M059J (cell line): ENCODE measurements at places on chromosomes 2 and 18.

DNA sequence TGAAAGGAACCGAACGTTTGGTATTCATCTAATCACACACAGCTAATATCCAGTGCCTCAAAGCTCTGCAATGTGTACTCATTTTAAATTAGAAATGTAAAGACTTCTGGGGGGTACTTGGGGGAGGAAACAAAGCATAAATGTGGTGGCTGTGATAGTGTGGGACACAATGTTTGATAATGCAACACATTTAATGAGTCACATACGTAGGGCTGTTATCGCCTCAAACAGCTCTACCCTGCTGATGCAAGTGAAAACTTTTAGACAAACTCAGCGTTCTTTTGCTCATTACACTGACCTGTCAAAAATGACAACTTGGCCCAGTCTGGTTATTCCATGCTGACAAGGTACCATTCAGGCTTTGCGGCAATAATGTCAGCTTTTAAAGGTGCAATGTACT, 1227.1 kb upstream of the CELF4 start:
- DNase-seq, result no peak

DNA sequence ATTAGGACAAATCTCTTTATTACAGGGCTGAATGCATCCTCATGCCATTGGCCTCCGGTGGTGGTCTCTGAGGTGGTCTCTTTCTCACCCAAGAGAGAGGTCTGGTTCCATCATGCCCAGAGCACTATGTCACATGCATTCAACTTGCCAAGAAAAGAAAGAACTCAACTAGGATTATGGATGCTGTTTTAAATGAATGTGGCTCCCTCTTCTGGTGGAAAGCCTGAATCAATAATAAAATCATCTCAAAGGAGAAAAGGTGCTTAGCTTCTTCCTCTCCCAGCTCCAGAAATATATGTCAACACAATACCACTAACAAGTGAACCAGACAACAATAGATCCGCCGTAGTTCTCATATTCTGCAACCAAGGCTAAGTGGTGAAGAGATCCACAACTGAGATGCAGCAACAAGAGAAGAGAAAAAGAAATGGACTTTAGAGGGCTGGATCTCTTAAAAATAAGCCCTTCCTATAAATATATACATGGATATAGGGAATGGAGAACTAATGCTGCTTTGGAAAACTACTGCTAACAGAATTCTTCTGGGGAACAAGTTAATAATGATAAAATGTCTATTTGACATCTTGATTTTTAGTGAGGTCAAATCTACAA, 396.8 kb downstream of the NCKAP5 start:
- DNase-seq, result peak; percentile 73

DNA sequence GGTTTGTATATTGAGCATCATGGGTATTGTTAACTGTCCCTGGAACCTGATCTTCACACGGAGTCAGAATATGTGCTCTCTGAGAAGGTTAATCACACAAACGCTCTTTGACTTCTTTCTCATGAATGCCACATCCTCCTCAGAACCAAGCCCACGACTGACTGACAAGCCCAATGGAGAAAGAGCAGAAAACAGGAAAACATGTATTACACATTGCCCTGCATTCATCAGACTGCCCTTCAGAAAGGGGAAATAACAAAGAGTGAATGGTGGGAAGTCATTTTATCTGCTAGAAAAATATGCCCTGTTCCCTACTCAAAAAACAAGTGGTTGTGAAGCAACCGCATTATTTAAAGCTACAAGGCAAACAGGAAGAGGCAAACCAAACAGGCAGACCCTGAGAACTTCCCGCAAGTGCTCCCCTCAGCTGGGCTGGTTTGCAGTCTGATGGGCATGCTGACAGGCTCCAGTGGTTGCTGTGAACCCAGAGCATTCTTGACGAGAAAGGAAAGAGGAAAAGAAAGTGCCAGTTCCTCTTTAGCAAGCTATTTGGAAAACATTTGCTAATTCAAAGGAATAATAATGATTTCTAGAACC, 172.9 kb upstream of the SETBP1 start:
- DNase-seq, result no peak

GRCh38 chr2:236293241-236293810, 29.1 kb upstream of the ASB18 start:
- no peak for DNase-seq

DNA sequence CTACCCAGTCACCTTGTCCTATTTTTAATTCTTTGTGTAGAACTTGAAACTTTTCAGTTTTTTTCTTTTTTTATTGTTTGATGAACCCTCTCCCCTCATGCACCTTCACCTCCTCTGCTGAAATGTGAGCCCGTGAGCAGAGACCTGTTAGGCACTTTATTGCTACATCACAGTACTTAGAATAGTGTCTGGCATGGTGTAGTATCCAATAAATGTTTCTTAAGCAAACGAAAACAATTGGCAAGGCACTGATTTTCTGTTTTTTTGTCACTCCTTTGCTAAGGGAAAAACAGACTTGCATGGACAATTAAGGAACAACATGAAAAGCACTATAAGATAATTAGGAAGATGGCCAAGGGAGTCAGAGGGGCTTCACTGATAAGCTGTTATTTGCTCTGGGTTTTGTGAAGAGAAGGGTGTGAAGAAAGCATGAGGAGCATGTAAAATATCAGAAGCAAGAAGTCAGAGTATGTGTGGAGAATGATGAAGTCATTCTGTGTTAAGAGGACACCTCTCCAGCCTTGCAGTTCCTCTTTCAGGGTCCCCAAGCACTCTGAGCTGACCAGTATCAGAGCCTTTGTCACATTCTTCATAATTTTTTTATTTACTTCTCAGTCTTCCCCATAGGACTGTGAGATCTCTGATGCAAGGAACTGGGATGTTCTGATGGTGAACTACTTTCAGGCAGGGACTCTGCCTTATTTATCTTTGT, 99.7 kb upstream of the CAVIN2 start:
- no peak for DNase-seq

DNA sequence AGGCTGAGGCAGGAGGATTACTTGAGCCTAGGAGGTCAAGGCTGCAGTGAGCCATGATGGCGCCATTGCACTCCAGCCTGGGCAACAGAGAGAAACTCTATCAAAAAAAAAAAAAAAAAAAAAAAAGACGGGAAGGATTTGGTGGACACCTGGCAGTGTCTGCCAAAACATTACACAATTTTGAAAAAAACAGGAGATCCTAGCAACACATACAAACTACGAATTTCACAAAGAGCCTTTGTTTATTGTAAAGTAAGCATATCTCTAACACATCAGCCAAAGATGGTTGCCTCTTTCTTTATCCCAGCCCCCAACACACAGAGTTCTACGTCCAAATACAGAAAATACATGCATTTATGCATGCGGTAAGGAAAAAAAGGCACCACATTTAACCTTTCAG, 7.6 kb downstream of the GPR45 start:
- DNase-seq, result peak; percentile 9

GRCh38 chr2:99472600-99472960, 17.2 kb downstream of the REV1 start:
- DNase-seq, result no peak

DNA sequence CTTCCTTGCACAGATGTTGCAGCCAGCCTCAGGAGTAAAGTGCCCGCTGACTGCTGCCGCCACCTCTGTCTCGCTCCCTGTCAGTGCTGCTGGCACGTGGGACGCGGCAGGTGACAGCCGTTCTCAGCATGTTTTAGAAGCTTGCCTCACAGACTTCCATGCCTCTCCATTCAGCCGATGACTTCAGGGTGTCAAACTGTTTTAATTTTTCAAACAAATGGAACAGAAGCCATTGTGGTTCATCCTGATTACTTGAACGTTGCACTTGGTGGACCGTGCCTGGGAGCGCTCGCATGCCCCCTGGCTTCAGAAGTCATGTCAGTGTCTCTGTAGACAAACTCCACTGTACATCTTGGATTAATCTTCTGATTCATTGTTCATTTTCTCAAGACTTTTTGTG, 62.7 kb upstream of the EML6 start:
- DNase-seq, result no peak

- no peak for DNase-seq
These were observed 154.4 kb upstream of the SMAD2 start for GRCh38 chr18:48084858-48085257.

- no peak for DNase-seq
These were observed 24.7 kb upstream of the IL37 start for GRCh38 chr2:112886291-112886690.

DNA sequence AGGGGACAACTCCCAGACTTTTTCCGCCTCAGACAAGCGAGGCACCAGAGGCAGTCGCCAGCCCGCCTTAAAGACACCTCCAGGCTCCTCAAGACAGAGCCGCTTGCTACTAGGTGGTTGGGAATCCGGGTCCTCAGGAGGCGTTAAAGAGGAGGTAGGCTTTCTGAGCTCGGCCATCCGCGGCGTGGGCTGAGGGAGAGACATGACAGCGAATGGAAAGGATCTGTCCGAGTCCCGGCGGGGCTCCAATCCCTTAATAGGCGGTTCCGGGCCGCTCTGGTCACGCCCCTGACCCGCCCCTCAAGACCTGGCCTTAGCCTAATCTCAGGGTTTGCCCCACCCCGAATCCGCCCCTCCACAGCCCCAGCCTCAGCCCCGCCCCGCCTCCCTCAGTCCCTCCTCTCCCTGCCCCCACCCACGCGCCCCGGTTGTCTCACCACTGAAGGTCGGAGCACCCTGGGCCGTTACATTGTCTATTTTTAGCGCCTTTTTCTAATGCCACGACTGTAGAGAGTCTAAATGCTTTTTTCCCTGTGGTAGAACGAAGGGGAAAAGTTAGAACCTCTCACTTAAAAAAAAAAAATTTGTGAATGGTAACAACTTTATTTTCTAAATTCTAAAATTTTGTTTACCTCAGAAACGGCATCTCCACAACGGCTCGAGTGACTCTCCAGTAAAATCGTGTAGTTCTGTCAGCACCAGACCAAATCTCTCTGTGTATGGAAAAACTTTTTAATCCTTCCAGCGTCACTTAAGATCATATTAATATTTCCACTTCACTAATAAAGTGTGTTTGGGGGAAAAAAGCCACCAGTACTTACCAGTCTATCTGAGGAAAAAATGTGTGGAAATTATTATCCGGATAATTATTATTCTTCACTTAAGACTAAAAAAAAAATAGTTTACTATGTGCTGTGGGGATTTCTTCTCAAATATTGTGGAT, at the start of gene RAD51AP2:
RAD51AP2 (minus strand) TSS at position 229 of the 943 bp plus-strand sequence; CDS start at position 204, 25 bp downstream.
- DNase-seq, result peak; percentile 76

DNA sequence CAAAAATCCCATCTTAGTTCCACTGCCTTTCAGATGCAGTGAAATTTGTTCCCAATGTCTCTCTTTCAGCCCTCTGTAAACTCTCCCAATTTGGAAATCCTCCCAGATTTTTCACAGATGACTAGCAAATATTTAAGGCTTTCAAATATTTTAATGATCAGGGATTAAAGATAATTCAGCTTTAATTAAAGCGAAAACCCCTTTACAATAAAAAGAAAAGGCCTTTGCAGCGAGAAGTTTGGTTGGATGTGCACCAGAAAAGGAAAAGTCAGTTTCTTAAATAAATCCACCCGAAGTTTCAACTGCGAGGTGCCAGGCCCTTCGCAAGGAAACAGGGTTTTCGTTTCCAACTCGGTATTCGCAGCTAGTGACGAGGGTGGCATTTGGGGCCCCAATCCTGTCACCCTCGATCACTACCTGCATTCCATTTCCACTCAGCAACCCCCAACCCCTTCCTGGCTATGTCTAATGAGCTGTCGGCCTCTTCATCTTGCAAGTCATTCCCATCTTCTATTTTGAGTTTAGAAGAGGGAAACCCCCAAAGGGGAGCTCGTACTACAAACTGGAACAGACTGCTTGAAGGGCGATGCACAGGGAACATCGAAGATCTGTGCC, 1.5 kb downstream of the RAX start:
- no peak for DNase-seq

- DNase-seq, result peak; percentile 60
These were observed 7.4 kb downstream of the NFATC1 start for GRCh38 chr18:79402977-79403722.

DNA sequence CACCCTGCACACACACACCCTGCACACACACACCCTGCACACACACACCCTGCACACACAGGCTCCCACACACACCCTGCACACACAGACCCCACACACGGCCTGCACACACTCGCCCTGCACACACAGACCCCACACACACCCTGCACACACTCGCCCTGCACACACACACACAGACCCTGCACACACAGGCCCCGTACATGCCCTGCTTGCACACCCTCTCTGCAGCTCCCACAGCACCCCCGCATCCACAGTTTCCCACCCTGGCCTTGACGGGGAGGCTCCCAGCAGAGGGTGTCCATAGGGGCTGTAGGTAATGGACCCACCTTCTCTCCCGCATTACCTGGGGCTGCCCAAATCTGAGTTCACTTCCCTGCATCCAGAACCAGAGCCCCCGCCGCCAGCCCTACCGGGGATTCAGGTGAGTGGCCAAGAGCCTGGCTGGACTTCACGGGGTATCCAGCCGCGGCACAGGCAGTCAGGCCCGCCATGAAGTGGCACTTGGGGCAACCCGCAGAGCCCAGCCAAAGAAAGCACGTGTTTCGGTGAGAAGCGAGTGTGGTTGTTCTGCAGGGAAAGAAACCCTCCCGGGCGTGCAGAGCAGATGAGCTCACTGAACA, 88.6 kb upstream of the GPC1 start:
- DNase-seq, result no peak

DNA sequence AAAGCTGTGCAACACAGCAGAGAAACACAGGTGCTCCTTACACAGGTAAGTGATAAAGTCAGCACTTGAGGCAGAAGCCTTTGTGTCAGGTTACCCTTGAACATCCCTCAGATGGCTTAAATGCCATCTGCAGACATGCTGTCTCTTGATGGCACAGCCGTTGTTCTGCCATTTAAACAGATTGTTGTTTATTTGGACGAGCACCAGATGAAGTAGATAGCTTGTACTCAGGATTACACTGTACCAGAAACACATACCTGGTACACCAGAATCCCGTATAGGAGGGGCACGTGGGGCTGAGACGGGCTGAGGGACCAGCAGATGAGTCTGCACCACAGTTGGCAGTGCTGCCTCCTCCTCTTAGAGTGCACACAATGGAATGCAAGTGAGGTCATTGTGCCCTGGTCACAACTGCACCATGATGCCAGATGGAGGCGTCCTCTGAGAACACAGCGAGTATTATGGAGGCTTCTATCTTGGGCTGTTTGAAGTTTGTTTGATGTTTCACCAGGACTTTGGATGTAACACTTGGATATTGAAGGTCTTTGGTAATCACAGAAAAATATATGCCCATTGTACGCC, 143.0 kb downstream of the TANC1 start:
- no peak for DNase-seq

GRCh38 chr2:229974266-229974665, 52.0 kb downstream of the FBXO36 start:
- DNase-seq, result peak; percentile 5

DNA sequence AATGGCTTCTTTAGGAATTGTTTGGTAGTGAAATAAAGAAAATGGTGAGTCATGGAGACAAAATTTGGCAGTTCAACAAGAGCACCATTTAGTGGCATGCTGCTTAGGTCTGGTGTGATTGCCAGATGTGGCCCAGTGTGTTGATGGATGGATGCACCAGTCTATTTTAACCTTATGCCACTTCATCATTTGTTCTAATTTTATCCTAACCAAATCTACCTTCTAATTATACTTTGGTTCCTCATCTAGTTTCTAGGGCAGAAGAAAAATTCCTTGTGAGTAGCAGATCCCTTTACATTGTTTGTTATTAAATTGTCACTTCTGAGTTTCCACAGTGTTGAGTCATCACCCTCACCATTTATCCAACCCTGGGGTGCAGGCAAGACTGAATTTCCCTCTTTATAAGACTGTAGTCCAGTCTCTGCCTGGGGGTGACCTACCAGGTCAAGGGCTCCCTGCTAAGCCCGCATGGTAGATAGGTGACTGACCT, 32.5 kb downstream of the NABP1 start:
- DNase-seq, result peak; percentile 81

- no peak for DNase-seq
These were observed 160.2 kb upstream of the ALKAL2 start for GRCh38 chr2:447902-448665.
